ENCODE measurements at places on chromosomes 12 and 14.

GRCh38 chr12:31999692-32000091, 40.5 kb downstream of the RESF1 start:
- DNase-seq: no peak

GRCh38 chr12:98821232-98821631, 176.1 kb downstream of the APAF1 start:
- DNase-seq: no peak

DNA sequence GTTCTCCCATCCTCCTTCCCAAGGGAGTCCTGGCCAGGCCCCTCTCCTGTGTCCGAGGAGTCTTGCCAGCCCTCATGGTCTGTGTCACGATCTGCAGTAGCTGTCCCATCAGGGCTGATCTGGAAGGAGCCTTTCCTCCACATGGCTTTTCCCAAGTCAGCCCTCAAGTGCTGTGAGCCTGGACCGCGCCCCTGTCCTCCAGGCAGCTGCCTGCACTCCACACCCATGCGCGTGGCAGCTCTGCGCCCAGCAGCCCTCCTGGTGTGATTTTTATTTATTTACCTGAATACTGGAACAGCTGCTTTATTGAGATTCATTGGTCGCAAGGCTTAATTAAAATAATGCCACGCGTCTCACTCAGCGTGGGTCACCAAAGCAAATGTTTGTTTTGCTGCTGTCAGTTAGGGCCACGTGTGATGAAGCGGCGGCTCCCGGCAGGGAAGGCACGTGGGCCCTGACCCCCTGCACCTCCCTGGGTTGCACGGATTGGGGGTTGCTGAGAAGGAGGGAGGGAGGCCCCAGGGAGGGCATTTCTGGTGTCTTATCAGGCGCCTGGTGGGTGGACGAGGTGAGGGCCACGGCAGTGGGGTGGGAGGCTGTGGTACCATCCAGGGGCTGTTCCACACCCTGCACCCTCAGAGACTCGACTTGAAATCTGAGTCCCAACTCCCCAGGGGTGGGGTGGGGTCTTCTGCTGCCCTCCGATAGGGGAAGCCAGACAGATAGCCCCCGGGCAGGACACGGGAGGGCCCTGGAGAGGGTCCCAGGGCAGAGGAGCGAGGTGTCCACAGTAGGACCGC, 206.3 kb upstream of the C14orf180 start:
- DNase-seq: no peak

DNA sequence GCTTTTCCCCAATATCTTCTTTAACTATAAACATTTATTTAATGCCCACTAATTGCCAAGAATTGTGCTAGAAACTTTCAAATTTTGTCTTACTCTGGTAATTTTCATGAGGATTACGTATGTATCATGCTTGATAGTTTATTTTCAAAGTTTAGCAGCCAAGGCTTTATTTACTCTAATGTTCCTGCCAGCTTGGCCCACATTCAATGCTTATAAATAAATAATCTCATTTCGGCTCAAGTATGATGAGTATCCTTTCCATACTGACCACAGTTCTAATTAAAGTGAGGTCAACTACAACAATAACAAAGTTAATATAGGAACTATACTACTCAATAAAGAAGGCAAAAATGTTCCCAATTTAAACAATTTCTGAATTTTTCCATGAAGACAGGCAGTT, 259.2 kb downstream of the MED13L start:
- DNase-seq: no peak

- no peak for DNase-seq
Observed at GRCh38 chr12:120125792-120126634, 9.5 kb upstream of the RAB35 start.

- DNase-seq: no peak
Observed at GRCh38 chr12:116398193-116398592, 120.7 kb upstream of the MED13L start.

Measured in NCI-H1436 (cell line).